ENCODE measurements at places on chromosomes 13 and 19.

- no peak for DNase-seq
Measured at GRCh38 chr19:18091217-18091608, 4.5 kb upstream of the IL12RB1 start.

- no peak for DNase-seq
Measured at GRCh38 chr13:59408738-59409137, 755.0 kb downstream of the DIAPH3 start.

DNA sequence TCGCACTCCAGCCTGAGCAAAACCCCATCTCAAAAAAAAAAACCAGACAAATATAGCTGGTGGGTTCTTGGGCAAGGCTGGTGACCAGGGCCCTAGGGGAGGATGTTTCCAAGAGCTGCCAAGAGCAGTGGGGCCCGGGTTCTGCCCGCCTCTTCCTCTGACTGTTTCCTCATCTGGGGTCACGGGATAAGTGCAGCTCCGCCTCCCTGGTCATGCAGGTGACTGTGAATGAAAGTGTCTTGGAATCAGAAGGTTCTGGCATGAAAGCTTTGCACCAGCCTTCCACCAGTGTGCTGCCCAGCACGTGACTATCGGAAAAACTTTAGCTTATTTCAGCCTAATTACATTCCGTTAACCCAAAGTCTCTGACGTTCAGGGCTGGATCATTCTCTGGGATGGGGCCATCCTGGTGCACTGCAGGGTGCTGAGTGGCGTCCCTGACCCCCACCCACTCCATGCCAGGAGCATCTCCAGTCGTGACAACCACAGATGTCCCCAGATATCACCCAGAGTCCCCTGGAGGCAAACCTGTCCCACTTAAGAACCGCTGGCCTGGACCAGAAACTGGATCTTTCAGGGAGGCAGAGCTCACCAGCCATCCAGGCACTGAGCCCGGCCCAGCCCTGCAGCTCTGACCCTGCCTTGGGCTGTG is 85.6 kb downstream of the GNG7 start:
- no peak for DNase-seq

GRCh38 chr19:15986701-15987100 is 37.9 kb downstream of the OR10H4 start:
- DNase-seq: no peak

GRCh38 chr13:21871919-21872318 is 201.0 kb downstream of the FGF9 start:
- DNase-seq: no peak

GRCh38 chr13:87777387-87777786 is 106.2 kb downstream of the SLITRK5 start:
- no peak for DNase-seq

GRCh38 chr19:43353606-43354304 is at the start of gene CD177:
Gene CD177 (plus strand): TSS chr19:43353686. CDS start chr19:43353715, 29 bp downstream.
- no peak for DNase-seq

- no peak for DNase-seq
Measured at GRCh38 chr13:32117701-32118100, 86.1 kb downstream of the FRY start.

DNA sequence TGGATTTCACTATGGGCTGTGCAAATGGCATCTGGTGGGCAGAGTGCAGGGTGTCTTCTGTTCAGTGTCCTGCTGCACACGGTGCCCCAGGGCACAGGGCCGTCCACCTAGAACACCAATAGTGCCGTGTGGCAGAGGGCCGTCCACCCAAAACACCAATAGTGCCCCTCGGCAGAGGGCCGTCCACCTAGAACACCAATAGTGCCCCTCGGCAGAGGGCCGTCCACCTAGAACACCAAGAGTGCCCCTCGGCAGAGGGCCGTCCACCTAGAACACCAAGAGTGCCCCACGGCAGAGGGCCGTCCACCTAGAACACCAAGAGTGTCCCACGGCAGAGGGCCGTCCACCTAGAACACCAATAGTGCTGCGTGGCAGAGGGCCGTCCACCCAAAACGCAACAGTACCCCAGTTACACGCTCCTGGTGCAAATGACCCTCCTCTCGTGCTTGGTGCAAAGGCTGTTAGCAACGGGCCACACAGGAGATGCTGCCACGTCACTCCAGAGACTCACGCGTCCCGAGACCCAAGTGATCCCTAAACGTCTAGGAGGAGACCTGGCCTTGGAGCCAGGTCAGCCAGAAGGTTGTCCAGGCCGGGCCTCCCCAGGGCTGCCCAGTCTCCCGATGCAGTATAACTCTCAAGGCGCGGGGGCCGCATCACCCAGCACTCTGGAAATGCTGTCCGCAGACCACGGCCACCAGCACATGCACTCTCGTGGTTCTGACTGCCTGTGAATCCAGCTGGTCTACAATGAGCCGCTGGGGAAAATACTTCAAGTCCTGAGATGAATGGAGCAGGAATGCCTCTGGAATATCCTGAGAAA is 51.5 kb downstream of the RASA3 start:
- no peak for DNase-seq

GRCh38 chr13:109941951-109942350 is 155.6 kb upstream of the IRS2 start:
- DNase-seq: no peak

- DNase-seq: no peak
Measured at GRCh38 chr13:40940841-40941240, 78.3 kb downstream of the ELF1 start.

DNA sequence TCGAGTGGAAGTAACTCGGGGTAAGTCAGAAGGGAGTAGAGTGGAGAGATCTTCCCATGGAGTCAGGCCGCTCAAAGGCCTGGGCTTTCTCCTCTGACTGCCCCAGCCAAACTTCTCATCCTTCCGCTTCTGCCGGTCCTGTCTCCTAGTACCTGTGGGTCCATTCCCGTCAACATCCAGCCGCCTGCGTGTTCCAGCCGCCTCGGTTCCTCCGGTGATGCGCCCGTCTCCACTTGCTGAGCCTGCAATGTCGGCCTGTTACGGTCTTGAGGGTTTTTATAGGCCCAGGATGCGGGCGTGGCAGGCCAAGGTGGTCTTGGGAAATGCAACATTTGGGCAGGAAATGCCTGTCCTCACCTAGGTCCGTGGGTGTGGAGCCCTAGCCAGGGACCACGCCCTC is 38.3 kb downstream of the RASL11A start:
- no peak for DNase-seq

- no peak for DNase-seq
Measured at GRCh38 chr13:109249780-109250528, 536.4 kb downstream of the IRS2 start.

Measured in NCI-H1694 (cell line).